Hepatocyte (in vitro differentiated cells): ENCODE measurements at places on chromosomes 5 and 9. TPM values are rescaled to one million over a fixed set of nuclear protein-coding genes. Genes with fewer than 3 reads are reported as not detected.

Gene TMEM232
- 1.3 and 2.8 TPM in 2 replicates for polyA plus RNA-seq

Gene SPOCK1
- polyA plus RNA-seq: 10.0 and 10.1 TPM in 2 replicates

Gene SPATA31A6
- polyA plus RNA-seq: not detected in 2 replicates

Gene GRM6
- not detected in 2 replicates for polyA plus RNA-seq
